Neural progenitor cell (in vitro differentiated cells): ENCODE measurements at places on chromosomes 6 and 20.

DNA sequence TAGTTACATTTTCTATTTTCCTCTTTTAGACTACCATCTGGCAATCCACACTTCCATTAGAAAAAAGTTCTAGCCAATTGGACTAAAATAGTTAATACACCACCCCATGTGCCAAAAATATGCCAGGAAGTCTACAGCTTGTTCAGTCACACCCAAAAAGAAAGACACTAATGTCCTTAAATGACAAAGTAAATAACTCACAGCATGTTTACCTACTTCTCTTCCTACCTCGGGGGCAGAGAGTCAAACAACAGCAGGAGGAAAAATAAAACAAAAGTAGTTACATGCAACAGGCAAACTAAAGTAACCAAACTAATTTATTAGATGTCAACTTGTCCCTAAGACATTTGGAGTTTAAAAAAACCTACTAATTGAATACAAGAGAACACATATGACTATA, 57.0 kb downstream of the UBE3D start:
- DNase-seq, result no peak

DNA sequence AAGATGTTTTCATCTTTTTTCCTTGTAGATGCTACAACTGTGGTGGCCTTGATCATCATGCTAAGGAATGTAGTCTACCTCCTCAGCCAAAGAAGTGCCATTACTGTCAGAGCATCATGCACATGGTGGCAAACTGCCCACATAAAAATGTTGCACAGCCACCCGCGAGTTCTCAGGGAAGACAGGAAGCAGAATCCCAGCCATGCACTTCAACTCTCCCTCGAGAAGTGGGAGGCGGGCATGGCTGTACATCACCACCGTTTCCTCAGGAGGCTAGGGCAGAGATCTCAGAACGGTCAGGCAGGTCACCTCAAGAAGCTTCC, 101.5 kb downstream of the POPDC3 start:
- no peak for DNase-seq

- peak; percentile 63 for DNase-seq
Observed at GRCh38 chr6:906920-907319, 214.0 kb upstream of the EXOC2 start.

DNA sequence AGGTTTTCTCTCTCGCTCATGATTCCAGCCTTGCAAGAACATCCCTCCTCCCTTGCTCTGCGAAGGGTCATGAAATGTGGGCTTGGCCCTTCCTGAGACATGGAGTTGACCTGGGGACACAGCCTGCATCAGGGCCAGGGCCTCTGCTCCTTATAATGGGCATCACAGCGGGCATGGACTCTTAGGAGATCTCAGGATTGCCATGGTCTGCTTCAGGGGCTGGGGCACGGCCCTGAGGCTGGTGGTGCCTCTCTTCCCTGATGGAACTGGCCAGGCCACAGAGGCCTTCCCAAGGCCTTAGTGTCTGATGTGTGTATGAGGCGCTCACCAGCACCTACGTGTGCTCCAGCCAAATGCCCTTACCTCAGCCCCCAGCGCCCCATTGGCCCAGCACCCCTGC, 23.9 kb downstream of the ENTPD6 start:
- no peak for DNase-seq

DNA sequence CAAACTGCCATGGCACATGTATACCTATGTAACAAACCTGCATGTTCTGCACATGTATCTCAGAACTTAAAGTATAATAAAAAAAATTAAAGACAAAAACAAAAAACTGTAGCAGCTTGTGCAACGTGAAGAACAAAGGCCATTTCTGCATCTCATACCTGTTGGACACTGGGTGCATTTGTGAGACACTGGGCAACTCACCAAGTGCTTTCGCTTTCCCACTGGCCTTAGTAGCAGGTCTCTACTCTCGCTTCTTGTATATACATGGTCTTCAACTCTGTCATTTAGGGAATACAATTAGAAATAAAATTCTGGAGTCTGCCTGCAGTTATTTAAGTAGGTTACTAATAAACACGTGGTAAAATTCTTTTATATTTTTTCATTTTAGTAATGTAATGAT, 423.8 kb downstream of the CBLN4 start:
- DNase-seq, result no peak

DNA sequence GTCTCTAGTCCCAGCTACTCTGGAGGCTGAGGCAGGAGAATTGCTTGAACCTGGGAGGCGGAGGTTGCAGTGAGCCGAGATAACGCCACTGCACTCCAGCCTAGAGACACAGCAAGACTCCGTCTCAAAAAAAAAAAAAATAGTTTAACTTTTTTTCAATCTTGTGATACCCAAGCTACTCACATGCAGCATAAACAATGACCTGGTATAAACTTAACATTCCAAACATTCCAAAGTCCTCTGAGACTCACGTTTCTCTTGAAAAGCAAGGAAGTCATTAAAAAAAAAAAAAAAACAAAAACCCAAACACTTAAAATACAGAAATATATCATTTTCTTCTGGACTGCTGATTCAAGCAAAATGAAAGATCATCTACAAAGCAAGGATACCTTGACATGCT, 14.3 kb downstream of the CRNKL1 start:
- DNase-seq, result no peak

DNA sequence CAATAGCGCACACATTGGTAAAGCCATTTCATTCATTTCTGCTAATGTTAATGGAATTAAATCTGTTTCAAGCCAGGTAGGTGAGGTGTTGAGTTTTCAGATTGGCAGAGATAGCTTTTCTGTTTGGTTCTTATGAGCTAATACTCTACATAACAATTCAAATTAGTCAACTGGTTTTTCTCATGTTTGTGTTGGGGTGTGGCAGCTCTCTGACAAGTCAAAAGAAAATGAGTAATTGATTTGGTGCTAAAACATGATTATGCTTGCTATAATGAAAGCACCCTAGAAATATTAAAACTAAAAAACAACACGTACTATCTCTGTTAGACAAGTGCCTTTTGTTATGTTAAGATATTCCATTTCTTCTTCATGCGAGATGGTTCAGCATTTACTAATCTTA, 13.6 kb downstream of the PPP1R14C start:
- DNase-seq, result no peak

GRCh38 chr6:160088069-160088783, 33.4 kb upstream of the SLC22A1 start:
- peak; percentile 61 for DNase-seq

DNA sequence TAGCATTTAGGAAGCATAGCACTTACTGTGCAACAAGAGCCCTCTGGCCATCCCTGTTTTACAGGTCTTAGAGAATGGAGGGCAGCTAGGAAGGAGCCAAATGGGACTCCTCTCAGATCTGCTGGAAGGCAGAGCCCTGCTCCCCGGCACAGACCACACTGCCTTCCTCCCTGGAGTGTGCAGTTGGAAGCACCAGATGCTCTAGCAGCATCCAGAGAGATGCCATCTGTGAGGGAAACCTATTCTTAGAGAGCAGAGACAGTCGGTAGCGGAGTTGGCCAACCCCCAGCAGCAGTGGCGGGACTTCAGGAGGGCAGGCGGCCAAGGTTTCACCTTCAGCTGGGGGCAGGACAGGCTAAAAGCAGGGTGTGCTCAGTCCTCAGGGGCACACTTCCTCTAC, 16.7 kb upstream of the E2F1 start:
- DNase-seq, result no peak

DNA sequence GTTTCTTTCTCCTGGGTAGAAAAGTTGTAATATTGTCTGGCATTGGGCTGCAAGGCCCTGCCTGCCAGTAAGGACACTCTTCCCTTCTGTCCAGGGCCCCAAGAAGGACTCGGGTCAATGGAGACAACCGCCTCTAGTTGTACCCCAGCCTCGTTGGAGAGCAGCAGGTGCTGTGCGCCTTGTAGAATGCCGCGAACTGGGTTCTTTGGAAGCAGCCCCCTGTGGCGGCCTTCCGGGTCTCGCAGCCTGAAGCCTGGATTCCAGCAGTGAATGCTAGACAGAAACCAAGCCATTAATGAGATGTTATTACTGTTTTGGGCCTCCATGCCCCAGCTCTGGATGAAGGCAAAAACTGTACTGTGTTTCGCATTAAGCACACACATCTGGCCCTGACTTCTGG, 37.0 kb downstream of the PLCG1 start:
- DNase-seq, result no peak
